ENCODE measurements at places on chromosomes 5 and 9. TPM values are rescaled to one million over a fixed set of nuclear protein-coding genes. Genes with fewer than 3 reads are reported as not detected.

WHRN gene
- 12.1 TPM for polyA plus RNA-seq

GLRA1 gene
- polyA plus RNA-seq = not detected

PRDM9 gene
- not detected for polyA plus RNA-seq

TMC1 gene
- 0.66 TPM for polyA plus RNA-seq

ZCCHC9 gene
- polyA plus RNA-seq = 23.4 TPM

CYSRT1 gene
- polyA plus RNA-seq = 0.71 TPM
